ENCODE measurements at places on chromosomes 13 and 19. TPM values are rescaled to one million over a fixed set of nuclear protein-coding genes. Genes with fewer than 3 reads are reported as not detected.

- no peak for DNase-seq
These were observed 38.2 kb upstream of the SCEL start for GRCh38 chr13:77497350-77497749.

DNA sequence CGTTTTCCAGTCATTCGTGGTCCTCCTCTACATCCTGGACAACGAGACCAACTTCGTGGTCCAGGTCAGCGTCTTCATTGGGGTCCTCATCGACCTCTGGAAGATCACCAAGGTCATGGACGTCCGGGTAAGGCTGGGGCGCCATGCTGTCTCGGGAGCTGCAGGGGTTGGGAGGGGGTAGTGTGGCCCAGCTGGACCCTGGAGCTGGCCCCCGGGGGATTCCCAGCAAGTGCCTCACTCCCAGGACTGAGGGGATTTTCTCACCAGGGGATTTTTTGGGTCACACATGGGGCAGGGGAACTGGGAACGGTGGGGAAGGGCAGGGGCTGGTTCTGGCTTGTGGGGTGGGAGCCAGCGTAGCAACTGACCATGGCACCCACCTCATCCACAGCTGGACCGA, 10.8 kb upstream of the RELB start:
- no peak for DNase-seq

DNA sequence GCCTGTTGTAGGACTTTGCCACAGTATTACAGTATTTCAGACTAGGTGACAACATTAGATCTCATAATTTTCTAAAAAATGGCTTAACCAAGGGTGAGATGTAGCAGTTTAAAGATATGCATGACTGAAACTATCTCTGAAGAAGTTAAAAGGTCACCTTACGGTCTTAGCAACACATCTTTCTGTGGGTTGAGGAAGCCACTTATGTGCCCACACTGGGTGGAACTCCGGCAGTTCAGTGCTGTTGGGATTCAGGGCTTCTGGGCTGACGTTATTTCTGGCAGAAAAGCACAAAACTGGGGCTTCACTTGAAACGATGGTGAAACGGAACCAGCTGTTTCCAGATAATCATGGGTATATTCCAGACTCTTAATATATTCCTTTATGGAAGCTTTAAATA, 697.3 kb downstream of the PCDH9 start:
- DNase-seq = no peak

- DNase-seq = no peak
These were observed 51.4 kb upstream of the ITM2B start for GRCh38 chr13:48181482-48182145.

- DNase-seq = no peak
These were observed 654.4 kb upstream of the GPC6 start for GRCh38 chr13:92572190-92572589.

GRCh38 chr13:54647275-54647674, 1618.7 kb downstream of the OLFM4 start:
- DNase-seq = no peak

- DNase-seq = no peak
These were observed 28.0 kb downstream of the UPF1 start for GRCh38 chr19:18859676-18860301.

DNA sequence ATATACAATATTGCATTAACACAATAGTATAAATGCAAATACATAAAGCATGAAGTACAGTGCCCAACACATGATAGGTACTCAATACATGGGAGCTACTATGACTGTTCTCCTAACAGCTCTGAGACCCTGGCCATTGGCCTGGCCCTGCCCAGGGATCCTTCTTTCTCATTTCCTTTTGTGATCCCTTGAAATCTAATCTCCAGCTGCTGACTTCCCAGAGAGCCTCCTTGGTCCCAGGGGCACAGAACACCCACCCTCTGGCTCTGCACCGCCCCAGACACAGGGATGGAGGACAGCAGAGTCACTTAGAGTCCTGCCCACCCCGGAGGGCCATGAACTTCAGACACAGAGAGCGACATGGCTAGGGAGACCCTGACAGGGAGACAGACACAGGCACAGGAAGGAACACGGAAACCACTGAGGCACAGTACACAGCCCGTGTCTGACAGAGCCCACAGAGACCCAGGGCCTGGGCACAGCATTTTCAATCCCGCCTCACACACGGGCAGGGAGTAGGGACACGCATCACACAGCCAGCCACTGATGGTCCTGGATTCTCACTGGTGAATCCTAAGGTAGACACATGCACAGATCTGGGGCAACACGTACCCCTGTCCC, 4.2 kb upstream of the SYCN start:
- DNase-seq = no peak

DNA sequence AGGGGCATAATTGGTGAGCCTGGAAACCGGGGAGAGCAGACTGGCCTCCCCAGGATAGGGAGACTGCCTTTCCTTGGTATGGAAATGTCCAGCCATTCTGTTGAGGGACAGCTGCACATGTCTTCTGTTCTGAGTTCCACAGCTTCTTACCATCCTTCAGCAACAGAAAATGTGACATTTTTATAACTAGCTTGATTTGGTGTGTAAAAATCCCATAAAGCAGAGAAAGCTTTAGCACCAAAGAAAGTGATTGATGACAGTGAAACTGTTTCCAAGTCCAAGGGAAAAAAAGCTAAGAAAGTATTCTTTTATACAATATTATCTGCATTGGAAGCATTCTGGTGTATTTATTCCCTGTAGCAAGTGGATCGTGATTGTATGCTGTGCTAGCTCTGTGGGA, 61.9 kb downstream of the DHRS12 start:
- no peak for DNase-seq

GRCh38 chr13:110114316-110114715, 192.6 kb downstream of the COL4A1 start:
- no peak for DNase-seq

DNA sequence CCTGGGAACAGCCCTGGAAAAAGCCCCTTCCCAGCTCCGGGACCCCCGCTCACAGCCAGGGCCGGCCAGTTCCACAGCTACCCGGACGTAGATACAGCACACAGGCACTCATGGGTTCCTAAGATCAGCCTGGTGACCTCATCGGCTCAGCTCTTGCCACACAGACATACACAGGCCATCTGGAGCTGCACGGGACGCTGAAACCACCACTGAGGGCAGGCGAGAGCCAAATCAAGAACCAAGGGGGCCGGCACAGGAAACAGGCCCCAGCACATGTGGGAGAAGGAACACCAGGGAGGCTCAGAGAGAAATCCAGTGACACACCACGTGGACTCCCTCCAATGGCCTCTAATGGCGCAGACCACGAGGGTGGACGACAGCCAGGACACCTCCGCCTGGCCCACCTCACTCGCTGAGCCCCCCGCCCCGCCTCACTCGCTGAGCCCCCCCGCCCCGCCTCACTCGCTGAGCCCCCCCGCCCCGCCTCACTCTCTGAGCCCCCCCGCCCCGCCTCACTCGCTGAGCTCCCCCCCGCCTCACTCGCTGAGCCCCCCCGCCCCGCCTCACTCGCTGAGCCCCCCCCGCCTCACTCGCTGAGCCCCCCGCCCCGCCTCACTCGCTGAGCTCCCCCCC, 69.7 kb upstream of the C13orf46 start:
- DNase-seq = peak; percentile 25

- DNase-seq = no peak
These were observed 21.9 kb downstream of the ZNF473 start for GRCh38 chr19:50047671-50048070.

DNA sequence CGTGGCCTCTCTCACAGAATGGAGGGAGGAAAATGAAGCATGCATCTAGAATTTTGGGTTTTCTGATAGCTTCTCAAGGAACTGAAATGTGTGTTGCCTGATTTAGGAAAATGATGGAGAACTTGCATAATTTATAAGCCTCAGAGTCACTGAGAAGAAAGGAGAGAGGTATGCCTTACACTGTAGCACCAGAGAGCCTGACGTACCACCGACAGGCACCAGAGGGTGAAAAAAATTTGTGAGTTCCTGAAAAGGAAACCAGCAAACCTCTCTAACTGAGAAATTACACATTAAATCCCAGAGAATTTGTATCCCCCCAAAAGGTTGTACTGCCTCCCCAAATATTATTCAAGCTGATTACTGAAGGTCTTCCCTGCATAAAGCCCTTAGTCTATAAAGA, 915.3 kb upstream of the SLITRK6 start:
- DNase-seq = no peak

DNA sequence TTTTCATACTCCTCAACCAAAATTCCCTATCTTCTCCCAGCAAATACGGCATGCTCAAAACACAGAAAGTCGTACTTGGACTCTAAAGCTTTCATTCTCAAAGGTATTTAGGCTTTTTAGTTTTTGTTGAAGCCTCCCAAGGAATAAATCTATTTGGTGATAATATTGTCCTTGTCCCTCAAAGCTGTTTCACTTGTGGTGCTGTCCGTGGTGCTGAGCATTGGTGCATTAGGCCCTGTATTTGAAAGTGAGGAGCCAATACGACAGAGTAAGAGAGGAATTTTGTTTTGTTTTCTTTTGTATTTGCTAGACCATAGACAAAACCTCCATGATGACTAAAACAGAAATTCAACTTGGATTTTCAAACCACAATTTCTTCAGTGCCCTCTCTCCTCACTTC, 3.2 kb upstream of the LGALS13 start:
- DNase-seq = peak; percentile 65

- DNase-seq = no peak
These were observed 327.2 kb downstream of the LMO7 start for GRCh38 chr13:75963302-75963701.

- DNase-seq = no peak
These were observed 73.3 kb upstream of the FNDC3A start for GRCh38 chr13:48902368-48902767.

DNA sequence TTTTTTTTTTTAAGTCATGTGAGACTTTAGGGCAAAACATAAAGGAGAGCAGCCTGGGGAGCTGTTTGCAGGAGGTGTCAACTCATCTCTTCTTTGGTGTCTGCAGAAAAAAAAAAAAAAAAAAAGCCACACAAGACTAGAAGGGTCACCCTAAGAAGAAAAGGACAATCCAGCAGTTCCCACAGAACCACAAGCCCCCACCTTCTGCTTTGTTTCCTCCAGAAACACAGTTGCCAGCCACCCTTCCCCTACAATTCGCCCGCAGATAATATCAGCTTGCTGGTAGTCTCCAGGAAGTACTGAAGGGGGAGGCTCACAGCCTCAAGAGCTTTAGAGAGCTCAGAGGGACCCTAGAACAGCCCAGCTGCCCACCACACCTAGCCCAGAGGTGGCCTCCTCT, 22.3 kb upstream of the ZBTB7A start:
- no peak for DNase-seq

- no peak for DNase-seq
These were observed 26.8 kb upstream of the STARD13 start for GRCh38 chr13:33312150-33312860.

- DNase-seq = no peak
These were observed 267.3 kb downstream of the DLEU7 start for GRCh38 chr13:50576156-50576555.

DNA sequence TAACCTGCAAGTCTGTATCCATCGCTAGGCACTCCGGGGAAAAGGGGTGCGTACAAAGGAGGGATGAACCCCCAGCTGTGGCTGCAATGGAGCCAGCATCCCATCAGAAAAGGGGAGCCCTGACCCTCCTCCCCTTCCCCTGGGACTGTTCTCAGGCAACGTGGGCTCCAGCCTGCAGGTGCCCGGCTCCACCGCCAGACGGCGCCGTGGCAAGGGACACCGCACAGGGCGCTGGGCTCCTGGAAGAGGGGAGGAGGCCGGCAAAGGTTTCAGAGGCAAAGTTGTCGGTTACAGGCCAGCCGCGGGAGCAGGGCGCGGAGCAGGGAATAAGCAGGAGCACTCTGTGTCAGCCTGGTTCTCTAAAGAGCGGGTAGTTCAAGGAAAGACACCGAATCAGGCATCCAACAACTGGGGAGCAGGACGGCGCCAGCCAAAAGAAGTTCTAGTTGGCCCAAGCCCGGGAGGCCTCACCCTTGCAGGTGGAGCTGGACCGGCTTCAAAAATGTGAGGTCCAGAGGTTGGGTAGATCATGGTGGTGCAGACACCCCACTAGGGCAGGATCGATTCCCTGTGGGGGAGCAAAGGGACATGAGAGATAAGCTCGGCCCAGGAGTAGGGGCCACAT, 53.0 kb upstream of the ATP12A start:
- no peak for DNase-seq

GRCh38 chr13:98471934-98472333, 105.0 kb downstream of the STK24 start:
- no peak for DNase-seq

GRCh38 chr13:45737571-45738017, 35.5 kb downstream of the CBY2 start:
- peak; percentile 32 for DNase-seq

DNA sequence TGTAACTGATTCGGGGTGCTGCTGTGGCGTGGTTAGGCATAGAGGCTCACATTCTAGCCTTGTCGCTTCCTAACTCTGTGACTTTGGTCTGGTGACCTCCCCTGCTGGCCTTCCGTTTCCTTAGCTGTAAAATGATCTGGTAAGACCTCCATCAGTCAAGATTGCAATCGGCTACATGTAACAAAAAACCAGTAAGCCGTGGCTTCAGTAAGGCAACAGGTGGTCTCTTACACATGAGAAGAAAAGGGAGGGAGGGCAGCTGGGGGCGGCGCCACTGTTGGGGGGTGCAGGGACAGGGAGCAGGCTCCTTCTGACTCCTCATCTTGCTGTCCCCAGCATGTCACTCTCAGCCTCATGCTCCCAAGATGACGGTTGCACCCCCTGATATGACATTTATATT, 148.0 kb downstream of the SIPA1L3 start:
- DNase-seq = no peak

DNA sequence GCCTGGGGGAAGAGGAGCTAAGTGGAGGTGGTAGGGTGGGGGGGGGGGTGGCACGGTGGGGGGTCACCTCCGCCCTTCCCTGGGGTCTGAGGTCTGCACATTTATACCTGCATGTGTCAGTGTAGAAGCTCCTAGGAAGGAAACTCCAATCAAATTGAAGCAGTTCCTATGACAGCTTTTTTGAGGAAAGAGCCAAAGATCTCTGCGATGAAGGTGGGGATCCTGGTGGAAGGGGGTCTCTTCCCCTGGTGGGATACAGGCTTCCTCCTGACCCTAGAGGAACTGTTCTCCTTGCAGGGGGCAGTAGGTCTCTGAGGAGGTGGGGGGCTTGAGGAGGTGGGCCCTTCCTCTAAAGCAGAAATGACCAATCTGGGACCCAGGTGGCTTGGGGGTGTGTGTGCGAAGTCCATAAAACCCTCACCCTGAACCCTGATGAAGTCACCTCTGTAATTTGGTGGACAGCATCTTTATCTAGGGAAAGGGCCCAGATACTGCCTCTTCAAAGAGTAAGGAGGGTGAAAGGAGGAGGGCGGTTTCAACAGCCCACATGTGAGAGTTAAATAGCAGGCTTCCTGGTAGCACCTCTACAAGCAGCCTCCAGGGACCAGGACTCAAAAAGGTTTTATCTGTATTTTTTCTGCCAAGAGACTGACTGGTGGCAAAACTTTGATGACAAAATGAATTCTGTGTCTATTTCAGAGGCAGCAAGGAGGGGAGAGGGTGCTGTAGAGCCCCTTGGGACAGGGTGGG, 12.9 kb downstream of the RANBP3 start:
- no peak for DNase-seq

ZNF729 gene
- total RNA-seq = not detected

MIER2 gene
- 20.4 TPM for total RNA-seq

C19orf33 gene
- total RNA-seq = not detected

PSG1 gene
- total RNA-seq = not detected

ZNF837 gene
- 1.9 TPM for total RNA-seq

DIRAS1 gene
- total RNA-seq = 0.07 TPM

NCCRP1 gene
- not detected for total RNA-seq
